ENCODE measurements at places on chromosomes 5 and 9.

DNA sequence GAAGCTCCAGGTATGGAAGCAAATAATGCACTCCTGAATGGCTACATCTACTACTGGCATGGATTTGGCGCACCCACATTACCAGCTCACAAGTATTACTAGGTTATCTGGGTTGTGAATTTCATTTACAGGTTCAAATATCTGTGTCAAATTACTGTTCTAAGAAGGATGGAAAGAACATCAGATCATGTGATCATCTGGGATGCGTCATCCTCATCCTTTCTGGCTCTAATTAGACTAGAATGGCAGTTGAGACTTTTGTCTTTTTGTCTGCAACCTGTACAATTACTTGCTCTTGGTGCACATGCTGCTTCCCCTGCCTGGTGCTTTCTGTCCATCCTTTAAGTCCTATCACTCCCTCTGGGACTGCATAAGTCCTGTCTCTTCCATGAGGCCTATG lies 64.1 kb downstream of the PJA2 start:
- no peak for DNase-seq

- DNase-seq, result peak; percentile 9
These were observed 12.9 kb downstream of the MINAR2 start for GRCh38 chr5:129760636-129761325.

DNA sequence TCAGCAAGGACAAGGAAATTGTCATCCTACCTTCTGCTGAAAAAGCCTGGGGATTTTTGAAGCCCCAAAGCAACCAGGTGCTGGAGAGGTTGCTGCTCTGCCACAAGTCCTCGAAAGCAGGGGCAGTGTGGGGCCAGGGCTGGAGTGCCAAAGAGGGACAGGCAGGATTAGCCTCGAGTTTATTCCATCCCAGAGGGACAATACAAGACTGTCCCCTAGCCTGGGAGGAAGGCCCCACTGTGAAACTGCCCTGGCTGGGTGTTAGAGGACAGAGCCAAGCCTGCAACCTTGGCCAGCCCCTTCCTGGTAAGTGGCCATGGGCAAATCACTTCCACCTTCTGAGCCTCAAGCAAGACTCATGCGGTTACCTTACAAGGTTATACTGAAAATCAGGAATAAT lies 55.1 kb downstream of the WHRN start:
- DNase-seq, result no peak

GRCh38 chr5:150155258-150156026 lies at the start of gene PDGFRB:
TSS of gene PDGFRB (minus strand) at chr5:150155845. CDS start at chr5:150137047, 18,798 bp downstream.
- DNase-seq, result peak; percentile 93

- DNase-seq, result no peak
These were observed 23.8 kb downstream of the IFNA5 start for GRCh38 chr9:21281275-21281674.

DNA sequence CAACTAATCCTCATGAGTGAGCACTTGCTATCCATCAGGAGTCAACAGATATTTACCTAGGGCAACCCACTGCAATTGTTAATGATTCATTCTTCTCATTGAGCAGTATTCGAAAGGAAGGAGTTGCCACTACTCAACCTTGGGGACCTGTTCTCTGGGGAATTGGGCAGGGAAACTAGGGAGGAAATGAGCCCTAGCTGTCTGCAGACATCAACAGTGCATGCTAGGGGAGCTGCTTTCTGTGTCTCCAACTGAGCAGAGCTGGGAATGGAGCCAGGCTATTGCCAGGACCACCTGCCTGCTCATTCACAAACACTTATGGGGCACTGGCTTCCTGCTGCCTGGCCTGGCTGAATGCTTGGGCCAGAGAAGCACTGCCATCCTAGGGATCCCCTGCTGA lies 183.4 kb downstream of the TMEM38B start:
- DNase-seq, result no peak

DNA sequence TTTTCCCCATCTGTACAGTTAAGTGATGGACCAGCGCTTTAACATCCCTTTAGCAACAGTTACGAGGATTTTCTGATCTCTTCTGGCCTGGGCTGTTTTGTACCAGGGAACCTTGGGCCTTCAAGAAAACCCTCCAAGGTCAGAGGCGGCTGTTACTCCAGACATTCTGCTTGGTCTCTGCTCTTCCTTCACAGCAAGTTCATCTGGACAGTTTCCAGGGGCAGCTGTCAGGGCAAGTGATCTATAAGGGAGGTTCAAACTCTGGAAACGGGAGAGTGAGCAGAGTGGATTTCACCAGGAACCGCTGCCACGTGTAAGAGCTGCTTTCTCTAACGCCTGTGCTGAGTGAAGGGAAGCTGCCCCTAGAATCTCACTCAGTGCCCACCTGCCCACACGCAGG lies 36.7 kb downstream of the ZNF618 start:
- DNase-seq, result no peak

DNA sequence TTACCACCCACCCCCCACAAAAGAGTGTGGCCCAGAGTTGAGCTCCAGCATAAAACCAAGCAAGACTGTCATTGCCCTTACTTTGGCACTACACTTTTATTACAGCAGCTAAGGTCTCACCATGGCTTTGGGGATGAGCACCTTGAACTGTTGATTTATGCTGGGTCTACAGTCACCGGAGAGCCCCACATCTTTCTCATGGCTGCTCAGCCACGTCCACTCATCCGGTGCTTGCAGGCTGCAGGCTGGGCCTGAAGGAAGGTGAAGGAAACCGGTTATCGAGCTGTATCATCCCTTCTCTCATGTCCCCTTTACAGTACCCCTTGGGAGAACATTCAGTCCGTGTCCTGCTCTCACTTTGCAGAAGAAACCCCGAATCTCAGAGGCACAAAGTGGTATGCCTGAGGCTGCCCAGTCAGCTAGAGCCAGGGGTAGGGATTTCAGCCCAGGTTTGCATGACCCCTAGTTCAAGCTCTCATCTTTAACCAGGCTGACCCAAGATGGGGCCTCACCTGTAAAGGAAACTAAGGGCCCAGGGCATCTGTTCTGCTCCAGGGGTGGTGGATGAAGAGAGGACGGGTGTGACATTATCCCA lies 11.6 kb downstream of the TMOD1 start:
- no peak for DNase-seq

DNA sequence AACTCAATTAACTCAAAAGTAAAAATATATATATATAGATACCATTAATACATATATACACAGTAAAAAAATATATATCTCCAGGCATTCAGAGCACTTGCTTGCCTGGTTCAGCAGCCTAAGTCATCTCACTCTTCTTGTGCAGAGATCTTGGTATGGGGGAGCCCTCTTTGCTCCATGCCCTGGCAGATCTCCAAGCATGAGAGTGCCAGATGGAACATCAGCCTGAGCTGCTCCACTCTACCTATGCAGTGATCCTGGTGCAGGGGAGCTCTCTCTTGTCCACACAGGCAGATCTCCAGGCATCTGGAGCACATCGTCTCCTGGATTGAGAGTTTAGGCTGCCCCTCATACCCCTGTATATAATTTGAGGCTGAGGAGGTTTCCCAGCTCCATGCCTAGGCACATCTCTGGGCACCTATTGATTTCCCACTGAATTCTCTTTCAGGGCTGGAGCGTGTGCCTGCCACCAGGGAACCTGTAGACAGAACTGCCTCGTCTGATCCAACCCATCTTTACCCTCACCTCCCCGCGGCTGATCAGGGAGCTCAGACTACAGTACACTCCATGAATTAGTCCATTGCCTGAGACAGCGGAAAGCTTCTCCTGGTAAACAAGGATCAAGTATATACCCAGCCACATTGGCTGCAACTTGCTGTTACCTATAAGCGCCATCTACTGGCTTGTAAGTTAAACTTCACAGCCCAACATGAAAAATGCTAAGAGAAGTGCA lies 342.4 kb upstream of the GRIA1 start:
- peak; percentile 71 for DNase-seq

- peak; percentile 87 for DNase-seq
These were observed 27.0 kb upstream of the ERGIC1 start for GRCh38 chr5:172806897-172807672.

DNA sequence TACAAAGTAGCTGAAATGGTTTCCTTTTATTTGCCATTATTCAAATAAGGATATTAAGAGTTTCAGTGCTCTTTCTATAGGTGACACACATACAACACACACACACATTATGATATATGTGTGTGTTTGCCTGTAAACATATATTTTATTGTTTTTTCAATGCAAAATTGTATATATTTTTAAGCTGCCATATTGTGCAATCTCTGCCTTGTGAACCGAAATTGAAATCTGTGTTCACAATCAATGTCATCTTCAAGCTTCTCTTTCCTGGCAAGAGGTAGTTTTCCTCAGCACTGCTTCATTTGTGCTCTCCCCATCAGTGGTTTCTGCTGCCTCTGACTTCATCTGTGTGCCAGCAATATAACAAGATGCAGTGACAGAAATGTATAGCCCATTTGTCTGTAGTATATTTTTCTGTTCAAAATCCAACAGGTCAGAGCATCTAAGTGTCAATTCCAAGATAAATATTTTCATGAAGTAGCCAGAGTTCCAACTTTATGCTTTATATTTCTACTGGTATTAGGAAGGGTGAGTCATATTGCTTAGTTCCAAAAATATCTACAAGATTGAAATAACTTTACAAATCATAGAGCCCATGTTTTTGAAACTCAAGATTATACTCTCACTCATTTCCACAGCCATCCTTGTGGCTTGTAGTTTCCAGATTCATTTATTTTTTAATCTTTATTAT lies 1704.8 kb upstream of the CDH9 start:
- DNase-seq, result no peak

DNA sequence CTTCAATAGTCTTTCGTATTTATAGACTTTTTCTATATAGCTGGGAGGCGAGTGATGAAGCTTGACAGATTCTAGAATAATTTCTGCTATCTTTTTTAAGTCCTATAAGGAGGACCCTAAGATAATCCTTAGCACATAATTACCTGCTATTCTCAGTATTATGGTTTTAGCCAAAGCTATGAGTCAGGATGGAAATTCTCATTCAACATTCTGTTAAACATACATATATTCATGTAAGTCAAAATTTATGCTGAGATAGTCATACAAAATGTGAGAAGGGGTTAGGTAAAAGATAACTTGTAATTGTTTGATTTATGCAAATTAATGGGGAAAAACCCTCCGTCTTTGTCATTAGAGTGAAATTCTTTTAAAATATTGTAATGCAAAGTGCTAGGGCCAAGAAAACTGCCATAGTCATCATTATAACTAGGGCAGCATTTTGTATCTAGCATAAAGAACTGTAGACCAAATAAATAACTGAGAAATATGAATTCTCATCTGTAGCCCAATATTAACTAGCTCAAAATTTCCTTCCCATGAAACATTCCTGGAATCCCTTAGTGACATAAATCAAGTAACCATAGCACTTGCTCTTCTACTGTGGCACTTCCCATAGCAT lies 118.5 kb downstream of the MRPS30 start:
- no peak for DNase-seq

GRCh38 chr5:103358305-103358995 lies 99.9 kb downstream of the MACIR start:
- no peak for DNase-seq

GRCh38 chr5:163565492-163565891 lies 60.1 kb downstream of the MAT2B start:
- DNase-seq, result peak; percentile 24

DNA sequence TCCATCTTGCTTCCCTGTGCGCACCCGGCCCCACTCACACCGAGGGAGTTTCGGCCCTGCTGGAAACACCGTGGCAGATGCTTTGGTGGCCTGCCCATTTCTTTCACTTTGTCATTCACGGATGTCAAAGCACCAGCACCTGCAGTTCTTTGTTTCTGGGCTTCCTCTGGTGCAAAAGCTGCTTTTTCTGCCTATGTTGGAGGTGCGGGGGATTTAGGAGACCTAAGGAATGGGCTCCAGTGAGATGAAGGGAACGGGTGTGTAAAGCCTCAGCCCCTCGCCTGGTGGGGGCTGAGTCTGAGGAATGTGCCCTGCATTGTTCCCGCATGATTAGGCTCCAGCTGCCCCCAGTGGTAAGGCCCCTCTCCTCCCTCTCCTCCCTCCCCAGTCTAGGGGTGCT lies 62.3 kb downstream of the THBS4 start:
- DNase-seq, result no peak

GRCh38 chr5:98767581-98767980 lies 5.9 kb upstream of the RGMB start:
- no peak for DNase-seq

DNA sequence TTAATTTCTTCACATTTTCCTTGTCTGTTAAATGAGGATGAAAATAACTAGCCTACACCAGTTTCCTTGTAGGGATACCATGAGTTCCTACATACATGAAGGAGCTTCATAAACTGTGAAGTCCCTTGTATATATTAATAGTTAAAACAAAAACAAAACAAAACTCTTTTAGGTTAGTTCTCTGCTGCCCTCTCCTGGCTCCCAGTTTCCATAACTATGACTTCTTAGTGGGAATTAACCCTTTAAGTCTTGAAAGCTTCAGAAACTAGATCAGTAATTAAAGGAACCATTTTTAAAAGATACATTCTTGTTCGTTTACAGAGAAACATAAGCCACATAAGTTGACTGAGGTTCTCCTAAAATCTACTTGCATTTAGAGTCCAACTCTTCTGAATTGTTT lies 500.0 kb upstream of the C9orf72 start:
- DNase-seq, result peak; percentile 71

GRCh38 chr5:41707853-41708603 lies 162.2 kb downstream of the OXCT1 start:
- DNase-seq, result peak; percentile 82

GRCh38 chr9:74960561-74960960 lies 7.8 kb upstream of the C9orf40 start:
- peak; percentile 72 for DNase-seq

DNA sequence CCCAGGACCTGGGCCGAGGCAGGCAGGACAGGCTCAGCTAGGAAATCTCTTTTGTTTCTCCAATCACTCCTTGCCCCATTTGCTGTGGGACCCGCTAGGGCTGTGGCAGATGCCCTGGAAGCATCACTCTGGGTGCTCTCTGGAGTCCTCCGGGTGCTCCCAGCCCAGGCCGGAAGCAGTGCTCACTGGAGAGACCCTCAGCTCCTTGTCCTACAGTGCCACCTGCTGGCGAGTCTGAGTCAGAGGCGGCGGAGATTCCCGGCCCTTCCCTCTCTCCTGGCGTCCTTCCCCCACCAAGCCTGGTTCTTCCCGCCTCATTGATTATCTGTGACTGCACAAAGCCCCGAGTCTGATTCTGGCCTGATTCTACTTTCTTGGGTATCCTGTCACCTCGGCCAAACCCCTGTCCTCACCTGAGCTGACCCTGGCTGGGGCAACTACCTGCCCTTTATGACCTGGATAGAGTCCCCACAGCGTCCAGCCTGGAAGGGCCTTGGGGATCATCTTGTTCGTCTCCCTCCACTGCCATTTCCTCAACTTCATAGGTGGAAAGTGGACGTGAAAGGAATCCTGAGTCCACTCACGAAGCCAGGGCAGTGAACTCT lies 7.3 kb upstream of the BARHL1 start:
- DNase-seq, result peak; percentile 78

GRCh38 chr5:68482199-68482598 lies 266.6 kb downstream of the PIK3R1 start:
- no peak for DNase-seq

GRCh38 chr5:42377496-42377895 lies 45.7 kb upstream of the GHR start:
- DNase-seq, result peak; percentile 57

Measured in fibroblast of pulmonary artery (primary cell).